ENCODE measurements at places on chromosomes 6 and 20.

DNA sequence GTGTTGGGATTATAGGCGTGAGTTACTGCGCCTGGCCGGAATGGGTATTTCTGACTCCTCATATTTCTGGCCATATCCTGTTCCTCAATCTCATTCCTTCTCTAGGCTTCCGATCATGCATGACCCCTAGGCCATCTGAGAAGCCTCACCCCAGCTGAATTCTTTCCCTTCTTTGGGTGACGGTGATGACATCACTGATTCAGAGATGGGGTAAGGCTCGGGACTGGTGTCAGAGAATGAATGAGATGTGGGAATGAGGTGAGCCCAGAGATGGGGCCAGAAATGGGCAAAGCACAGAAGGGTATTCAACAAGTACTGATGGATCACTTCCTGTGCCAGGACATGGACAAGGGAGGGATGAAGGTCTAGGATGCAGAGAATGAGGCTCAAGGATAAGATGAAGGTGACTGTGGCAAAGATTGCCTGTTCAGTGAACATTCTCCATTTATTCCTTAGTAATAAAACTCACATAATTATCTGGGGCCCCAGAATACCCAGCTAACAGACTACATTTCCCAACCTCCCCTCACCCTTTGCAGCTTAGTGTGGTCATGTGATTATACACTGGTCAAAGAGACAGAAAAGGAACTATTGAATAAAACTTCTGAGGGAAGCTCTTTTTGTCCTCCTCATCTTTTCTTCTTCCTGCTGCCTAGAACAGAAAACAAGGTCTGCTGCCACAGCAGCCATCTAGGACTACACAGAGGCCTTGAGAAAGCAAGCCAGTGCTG lies 39.6 kb downstream of the KIAA0319 start:
- DNase-seq, result no peak

DNA sequence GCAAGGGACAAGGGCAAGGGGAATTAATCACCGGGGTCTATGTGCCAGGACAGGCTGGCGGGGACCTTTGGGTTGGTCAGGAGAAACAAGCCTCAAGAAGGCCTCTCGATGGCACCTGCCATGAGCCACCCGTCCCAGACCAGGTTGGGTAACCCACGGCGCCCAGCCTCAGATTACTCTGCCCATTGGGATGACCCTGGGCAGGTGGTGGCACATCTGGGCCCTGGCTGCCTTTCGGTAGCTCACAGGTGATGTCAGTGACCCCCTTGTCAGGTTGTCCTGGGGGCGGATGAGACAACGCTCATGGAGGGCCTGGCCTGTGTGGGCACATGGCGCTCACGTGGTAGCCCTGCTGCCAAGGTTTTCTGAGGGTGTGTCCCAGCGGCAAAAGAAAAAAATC lies 152.2 kb downstream of the SYCP2 start:
- DNase-seq, result no peak

GRCh38 chr6:112139052-112139451 lies 51.7 kb downstream of the FAM229B start:
- no peak for DNase-seq

- DNase-seq, result no peak
Measured at GRCh38 chr20:32343439-32343838, 14.7 kb upstream of the ASXL1 start.

DNA sequence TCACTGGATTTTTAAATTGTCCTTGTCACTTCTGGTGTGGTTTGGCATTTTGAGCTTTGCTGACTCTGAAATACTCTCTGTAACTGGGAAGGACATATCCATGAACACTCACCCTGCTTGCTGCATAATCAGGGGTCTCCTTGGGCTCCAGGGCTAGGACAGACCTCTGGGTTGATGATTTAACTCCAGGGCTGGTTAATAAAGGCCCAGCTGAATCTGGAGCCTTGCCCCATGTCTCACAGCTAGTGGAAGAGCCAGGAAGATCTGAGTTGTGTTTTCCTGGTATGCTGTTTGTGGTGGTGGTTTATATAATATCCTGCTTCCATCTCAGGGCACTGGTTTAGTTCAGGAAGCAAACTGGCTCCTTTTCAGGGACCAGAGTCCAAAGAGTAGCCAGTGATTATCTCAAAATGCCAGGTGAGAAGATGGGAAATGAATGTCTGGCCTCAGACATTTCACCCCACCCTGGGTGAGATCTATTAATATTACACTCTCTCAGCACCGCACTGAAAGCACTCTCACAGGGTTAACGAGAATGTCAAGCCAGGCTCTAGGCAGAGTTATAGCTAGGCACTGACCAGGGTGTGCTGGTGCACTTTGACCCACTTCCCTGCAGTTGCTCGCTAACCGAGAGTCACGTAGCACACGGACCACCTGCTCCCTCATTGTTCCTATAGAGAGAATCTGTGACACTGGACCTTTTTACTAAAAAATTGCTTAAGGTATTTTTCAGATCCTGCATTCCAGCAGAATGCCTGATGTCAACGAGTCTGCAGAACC lies 90.1 kb upstream of the SLC22A16 start:
- DNase-seq, result no peak

GRCh38 chr6:33411632-33412005 lies 805 bp downstream of the PHF1 start:
- no peak for DNase-seq

- no peak for DNase-seq
Measured at GRCh38 chr6:110221738-110222137, 41.5 kb downstream of the CDC40 start.

DNA sequence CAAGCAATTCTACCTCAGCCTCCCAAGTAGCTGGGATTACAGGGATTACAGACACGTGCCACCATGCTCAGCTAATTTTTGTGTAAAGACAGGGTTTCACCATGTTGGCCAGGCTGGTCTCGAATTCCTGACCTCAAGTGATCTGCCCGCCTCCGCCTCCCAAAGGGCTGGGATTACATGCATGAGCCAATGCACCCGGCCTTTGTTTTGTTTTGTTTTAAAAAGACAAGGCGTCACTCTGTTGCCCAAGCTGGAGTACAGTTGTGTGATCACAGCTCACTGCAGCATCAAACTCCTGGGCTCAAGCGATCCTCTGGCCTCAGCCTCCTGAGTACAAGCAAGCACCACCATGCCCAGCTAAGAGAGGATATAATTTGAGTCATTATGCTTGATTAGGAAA lies 5.4 kb downstream of the SERINC3 start:
- no peak for DNase-seq

- DNase-seq, result no peak
Measured at GRCh38 chr6:41228616-41229015, 467 bp downstream of the TREML4 start.

GRCh38 chr6:154408891-154409500 lies 52.4 kb upstream of the IPCEF1 start:
- no peak for DNase-seq

Data from activated CD8-positive, alpha-beta memory T cell treated with anti-CD3 and anti-CD28 coated beads for 1 hour (primary cell).